ENCODE measurements at places on chromosomes 7 and 10.

DNA sequence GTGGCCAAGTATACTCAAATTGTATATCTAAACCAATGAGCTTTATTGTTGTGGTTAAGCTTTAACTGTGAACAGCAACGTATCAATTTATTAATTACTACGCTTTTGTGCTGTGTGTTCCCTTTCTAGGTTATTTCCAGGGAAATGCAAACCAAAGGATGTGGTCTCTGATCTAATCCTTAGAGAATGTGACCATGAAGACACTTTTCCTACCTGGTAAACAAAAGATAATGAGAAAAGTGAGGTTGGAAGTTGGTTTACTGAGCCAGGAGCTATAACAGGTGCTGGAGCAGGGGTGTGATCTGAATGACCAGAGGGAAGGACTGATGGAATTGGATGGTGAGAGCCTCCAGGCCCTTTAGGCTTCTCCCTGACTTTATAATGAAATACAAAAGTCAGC lies 25.4 kb upstream of the CALU start:
- DNase-seq: no peak
- no peaks in the 10 kb centered on the region for H3K4me1 ChIP-seq
- no peak overlapping the region for H3K4me3 ChIP-seq
- no peak overlapping the region for H3K27ac ChIP-seq

GRCh38 chr7:139731802-139732470 lies 45.9 kb downstream of the HIPK2 start:
- no peak overlapping the region for H3K4me3 ChIP-seq
- H3K27me3 ChIP-seq: no peaks in the 10 kb centered on the region
- H3K4me1 ChIP-seq: peaks cover 51% of the 10 kb centered on the region
- DNase-seq: no peak

DNA sequence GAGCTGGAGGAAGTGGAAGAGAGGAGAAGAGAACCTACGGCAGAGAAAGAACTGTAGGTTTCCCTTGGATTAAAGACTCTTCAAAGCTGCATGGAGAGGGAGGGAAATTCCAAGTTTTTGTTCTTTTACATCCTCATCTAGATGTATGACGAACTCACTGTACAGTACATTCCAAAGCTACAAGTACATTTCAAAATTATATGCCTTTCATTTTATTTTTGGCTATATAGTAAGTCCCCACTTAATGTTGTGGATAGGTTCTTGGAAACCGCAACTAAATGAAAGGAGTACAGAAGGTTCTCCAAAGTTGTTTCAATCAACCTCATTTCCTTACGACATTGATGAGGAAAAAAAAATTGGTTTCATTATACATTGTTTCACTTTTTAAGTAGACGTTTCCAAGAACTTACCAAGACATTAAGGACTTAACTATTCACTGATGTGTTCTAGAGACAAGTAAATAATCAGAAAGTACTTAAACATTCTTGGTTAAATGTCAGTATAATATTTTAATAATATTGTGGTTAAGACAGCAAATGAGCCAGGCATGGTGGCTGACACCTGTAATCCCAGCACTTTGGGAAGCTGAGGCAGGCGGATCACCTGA lies 16.1 kb upstream of the JMJD1C start:
- H3K27ac ChIP-seq: no peak overlapping the region
- H3K27me3 ChIP-seq: no peaks in the 10 kb centered on the region
- H3K4me3 ChIP-seq: no peak overlapping the region

DNA sequence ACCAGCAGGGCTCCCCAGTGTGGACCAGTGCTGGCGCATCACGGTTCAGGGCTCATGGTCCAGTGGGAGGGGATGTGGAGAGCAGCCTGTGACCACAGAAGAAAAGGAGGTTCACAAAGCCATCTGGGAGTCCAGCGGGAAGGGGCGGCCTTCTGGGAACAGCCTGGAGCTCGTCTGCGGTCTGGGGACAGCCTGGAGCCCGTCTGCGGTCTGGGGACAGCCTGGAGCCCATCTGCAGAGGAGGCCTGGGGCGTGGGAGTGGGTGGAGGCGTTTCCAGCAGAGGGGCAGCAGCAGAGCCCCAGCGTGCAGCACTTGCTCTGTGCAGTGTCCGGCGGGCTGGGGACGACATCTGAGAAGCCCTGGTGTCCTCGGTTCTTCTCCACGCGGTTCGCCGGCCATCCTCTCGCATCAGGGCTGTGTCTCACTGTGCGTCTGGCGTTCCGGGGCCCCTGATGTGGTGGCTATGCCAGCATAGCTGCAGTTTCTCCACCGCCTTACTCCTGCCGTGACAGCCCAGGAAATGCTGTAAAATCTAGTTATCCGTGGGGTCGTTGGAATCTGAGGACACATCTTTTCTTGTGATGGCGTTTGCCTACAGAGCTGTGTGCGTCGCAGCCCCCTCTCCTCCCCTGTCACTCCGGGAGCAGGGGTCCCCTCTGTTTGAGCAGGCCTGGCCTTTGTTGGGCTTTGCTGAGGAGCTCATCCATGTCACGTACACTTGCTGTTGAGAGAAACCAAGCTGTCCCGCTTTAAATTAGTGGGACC lies 104.6 kb downstream of the INPP5A start:
- H3K27me3 ChIP-seq: no peaks in the 10 kb centered on the region
- no peak overlapping the region for H3K27ac ChIP-seq
- DNase-seq: peak; percentile 3
- no peak overlapping the region for H3K4me3 ChIP-seq
- H3K36me3 ChIP-seq: peaks cover 16% of the 10 kb centered on the region

- H3K4me1 ChIP-seq: no peaks in the 10 kb centered on the region
- H3K27ac ChIP-seq: no peak overlapping the region
These were observed 687.3 kb downstream of the DNAJB9 start for GRCh38 chr7:109256762-109257560.

GRCh38 chr7:16396766-16397500 lies 24.4 kb downstream of the CRPPA start:
- peaks cover 8% of the 10 kb centered on the region for H3K36me3 ChIP-seq
- no peak for DNase-seq

- H3K27me3 ChIP-seq: no peaks in the 10 kb centered on the region
- peaks cover 2% of the 10 kb centered on the region for H3K4me1 ChIP-seq
- no peak overlapping the region for H3K27ac ChIP-seq
- no peak for DNase-seq
- no peaks in the 10 kb centered on the region for H3K36me3 ChIP-seq
These were observed 16.5 kb upstream of the PLAU start for GRCh38 chr10:73894245-73894971.

GRCh38 chr10:69696073-69696731 lies 66.2 kb downstream of the FAM241B start:
- no peak for DNase-seq
- no peaks in the 10 kb centered on the region for H3K4me1 ChIP-seq

DNA sequence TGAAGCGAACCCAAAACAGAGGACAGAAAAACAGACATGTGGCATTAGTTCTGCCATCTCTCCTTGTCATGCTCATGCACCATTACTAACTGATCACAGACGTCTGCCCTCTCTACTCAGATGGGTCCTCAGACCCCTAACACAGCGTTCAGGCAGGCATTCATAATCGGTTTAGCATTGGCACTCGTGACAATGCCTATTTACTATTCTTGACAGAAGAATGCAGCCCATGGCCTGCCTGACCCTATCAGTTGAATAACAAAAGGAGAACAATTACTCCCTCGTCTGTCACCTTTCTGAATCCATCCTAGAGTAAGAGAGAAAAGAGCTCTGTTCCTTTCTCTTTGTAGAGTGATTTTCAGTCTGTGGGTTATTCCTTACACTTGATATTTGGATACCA lies 194.6 kb upstream of the PHYHIPL start:
- H3K4me3 ChIP-seq: no peak overlapping the region
- H3K27ac ChIP-seq: no peak overlapping the region
- no peaks in the 10 kb centered on the region for H3K27me3 ChIP-seq
- DNase-seq: no peak
- no peaks in the 10 kb centered on the region for H3K36me3 ChIP-seq
- no peaks in the 10 kb centered on the region for H3K4me1 ChIP-seq

- peaks cover 33% of the 10 kb centered on the region for H3K27me3 ChIP-seq
- H3K4me1 ChIP-seq: no peaks in the 10 kb centered on the region
- no peak for DNase-seq
- H3K4me3 ChIP-seq: no peak overlapping the region
- no peak overlapping the region for H3K27ac ChIP-seq
These were observed 1.7 kb upstream of the CTNNA3 start for GRCh38 chr10:67697724-67698131.

- DNase-seq: no peak
- no peak overlapping the region for H3K4me3 ChIP-seq
- peaks cover 2% of the 10 kb centered on the region for H3K36me3 ChIP-seq
- no peaks in the 10 kb centered on the region for H3K27me3 ChIP-seq
- H3K27ac ChIP-seq: no peak overlapping the region
These were observed 6.8 kb downstream of the PTPN12 start for GRCh38 chr7:77543910-77544309.

GRCh38 chr7:33190688-33191304 lies 61.4 kb downstream of the BBS9 start:
- no peak overlapping the region for H3K27ac ChIP-seq
- DNase-seq: no peak
- no peaks in the 10 kb centered on the region for H3K27me3 ChIP-seq
- H3K4me3 ChIP-seq: peak overlapping the region; percentile 20
- H3K36me3 ChIP-seq: no peaks in the 10 kb centered on the region

DNA sequence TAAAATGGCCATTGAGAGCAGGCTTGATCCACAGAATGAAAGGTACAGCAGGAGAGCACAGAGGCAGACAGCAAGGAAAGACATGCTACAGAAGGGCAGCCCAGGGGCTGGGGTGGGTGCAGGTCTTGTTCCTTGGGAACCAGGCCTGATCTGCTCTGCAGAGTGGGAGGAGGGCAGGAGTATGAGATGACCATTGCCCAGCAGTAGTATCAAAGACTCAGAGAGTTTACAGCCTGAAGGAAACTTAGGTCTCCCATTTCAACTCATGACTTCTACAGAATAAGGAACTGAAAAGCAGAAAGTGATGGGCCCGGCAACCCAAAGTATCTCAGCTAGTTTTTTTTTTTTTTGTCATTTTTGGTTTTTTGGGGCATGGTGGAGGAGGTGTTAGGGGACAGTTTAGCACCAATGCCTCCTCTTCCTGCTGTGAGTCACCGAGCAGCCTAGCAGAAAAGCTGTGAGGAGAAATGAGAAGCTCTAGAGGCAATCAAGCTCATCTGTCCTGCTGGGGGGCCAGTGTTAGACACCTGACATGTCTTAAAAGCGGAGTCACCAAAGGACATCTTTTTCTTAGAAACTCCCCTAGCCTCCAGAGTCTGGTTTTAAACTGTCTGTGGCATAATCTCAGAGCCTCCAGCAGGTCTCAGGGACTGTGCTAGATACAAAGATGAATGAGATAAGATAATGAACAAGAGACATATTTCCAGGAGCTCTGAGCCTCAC lies 34.3 kb upstream of the HERPUD2 start:
- no peaks in the 10 kb centered on the region for H3K36me3 ChIP-seq
- no peaks in the 10 kb centered on the region for H3K27me3 ChIP-seq
- peak overlapping the region; percentile 93 for H3K27ac ChIP-seq
- peaks cover 93% of the 10 kb centered on the region for H3K4me1 ChIP-seq

DNA sequence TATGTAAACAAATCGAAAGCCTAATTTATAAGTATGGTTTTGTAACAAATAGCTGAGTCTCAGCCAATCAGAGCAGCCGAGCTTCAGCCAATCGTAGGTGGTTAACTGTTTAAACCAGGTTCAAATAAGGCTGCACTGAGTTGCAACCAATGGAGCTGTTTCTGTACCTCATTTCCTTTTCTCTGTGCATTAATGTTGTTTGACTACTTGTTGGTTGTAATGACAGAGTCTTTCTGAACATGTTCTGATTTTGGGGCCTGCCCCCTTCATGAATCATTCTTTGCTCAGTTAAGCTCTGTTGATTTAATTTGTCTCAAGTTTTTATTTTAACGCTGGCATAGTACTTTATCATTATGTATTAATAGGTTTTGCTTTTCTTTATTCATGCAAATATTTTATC lies 14.6 kb downstream of the OTUD1 start:
- H3K4me3 ChIP-seq: no peak overlapping the region
- no peaks in the 10 kb centered on the region for H3K27me3 ChIP-seq
- no peak for DNase-seq
- H3K27ac ChIP-seq: peak overlapping the region; percentile 24
- H3K36me3 ChIP-seq: peaks cover 3% of the 10 kb centered on the region

DNA sequence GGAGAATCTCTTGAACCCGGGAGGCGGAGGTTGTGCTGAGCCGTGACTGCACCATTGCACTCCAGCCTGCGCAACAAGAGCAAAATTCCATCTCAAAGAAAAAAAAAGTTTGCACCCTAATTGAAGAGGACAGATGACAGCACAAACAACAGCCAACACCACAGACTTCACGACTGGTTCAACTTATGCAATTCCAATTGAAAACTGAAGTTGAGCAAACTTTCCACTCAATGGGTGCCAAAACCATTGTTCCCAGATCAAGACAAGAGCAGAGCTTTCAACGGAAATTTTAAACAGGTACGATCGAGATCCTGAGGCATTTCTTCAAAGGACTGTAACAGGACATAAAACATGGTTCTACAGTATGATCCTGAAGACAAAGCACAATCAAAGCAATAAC lies 149.7 kb downstream of the KMT2E start:
- no peak overlapping the region for H3K4me3 ChIP-seq
- H3K36me3 ChIP-seq: peaks cover 67% of the 10 kb centered on the region
- H3K27ac ChIP-seq: no peak overlapping the region
- H3K4me1 ChIP-seq: no peaks in the 10 kb centered on the region
- DNase-seq: no peak
- H3K27me3 ChIP-seq: no peaks in the 10 kb centered on the region

- peaks cover 7% of the 10 kb centered on the region for H3K36me3 ChIP-seq
- DNase-seq: no peak
- H3K4me3 ChIP-seq: no peak overlapping the region
- no peaks in the 10 kb centered on the region for H3K4me1 ChIP-seq
These were observed 116.4 kb upstream of the NOBOX start for GRCh38 chr7:144519925-144520324.

Data from activated B cell treated with CpG ODN at 0.5 μM for 24 hours (primary cell).